ENCODE measurements at places on chromosomes 3 and 15.

GRCh38 chr15:75368689-75369239 lies 357 bp upstream of the MAN2C1 start:
- no peak for DNase-seq

- no peak for DNase-seq
These were observed 6.0 kb upstream of the FNDC3B start for GRCh38 chr3:172033396-172033795.

DNA sequence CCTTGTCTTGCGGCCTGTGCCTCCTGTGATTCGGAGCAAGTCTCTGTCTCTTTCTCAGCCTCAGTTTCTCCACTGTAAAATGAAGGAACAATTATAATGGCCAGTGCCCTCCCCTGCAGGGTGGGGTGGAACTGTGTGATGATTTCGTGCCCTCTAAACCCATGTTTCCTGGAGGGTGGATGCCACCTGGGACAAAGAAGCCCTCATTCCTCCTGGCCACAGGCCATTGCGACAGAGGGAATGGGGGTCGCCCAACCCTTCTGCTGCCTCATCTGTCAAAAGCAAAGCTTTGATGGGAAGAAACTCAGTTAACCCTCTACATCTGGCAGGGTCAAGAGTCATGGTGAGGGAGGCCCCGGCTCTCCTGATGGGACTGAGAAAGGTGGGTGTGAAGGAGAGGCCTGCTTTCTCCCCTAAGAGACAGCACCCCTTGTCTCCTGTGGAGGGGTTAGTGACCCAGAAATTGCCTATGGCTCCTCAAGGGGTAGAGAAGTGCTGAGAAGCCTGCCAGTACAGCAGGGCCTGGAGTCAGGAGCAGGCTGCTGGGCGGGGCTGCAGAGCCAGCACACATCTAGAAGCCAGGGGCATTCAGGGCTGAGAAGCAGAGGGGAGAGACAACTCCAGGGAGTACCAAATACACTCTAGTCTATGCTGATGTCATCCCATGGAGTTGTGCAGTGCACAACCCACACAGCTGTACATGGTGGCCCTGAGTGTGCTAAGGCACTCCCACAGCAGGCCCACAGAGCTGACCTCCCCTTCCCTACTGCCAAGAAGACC lies 61.0 kb downstream of the PLXNA1 start:
- no peak for DNase-seq

GRCh38 chr15:69307939-69308338 lies 9.2 kb downstream of the PAQR5 start:
- no peak for DNase-seq

GRCh38 chr3:34070831-34071585 lies 272.6 kb downstream of the PDCD6IP start:
- DNase-seq: no peak

DNA sequence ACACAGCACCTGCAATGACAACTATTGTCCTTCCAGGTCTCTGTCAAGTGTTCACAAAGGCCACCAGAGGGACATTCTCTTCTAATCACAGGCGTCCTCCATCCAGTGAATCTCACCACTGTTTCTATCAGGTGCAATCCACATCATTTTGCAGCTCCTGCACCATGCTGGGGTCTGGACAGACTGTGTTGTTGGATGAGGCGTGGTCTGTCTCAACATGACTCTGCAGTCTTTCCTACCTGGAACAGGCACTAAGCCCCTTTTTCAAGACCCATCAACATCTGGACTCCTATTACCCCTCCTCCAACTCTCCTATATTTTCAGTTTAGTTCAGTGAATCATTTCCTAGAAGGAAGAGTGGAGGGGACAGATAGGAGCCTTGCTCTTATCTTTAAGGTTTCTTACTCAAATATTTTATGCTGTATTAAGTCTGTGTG lies 31.5 kb upstream of the VEPH1 start:
- no peak for DNase-seq

- DNase-seq: no peak
These were observed 57.9 kb downstream of the RPLP1 start for GRCh38 chr15:69510556-69510955.

DNA sequence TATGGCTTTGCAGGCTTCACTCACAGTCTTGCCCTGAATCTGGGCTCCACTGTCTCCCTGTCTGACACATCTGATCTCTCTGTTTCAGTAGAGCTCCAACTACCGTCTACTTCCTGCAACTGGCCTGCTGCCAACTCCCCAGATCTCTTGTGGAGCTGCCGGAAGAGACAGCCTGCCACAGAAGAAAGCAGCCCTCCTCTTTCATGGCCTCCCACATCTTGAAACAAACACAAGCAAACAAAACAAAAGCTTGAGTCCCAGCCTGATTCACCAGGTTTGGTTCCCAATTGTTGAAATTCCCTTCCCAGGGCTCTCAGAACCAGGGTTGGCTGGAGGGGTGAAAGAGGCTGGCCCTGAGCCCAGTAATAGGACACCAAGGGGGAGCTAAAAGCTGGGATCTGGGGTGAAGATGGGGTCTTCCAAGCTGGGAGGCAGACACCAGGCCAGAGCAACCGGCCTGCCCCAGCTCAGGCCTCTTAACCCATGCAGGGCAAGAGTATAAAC lies 55.3 kb upstream of the CA12 start:
- peak; percentile 38 for DNase-seq

- DNase-seq: no peak
These were observed 20.6 kb downstream of the ARHGAP31 start for GRCh38 chr3:119314821-119315220.

DNA sequence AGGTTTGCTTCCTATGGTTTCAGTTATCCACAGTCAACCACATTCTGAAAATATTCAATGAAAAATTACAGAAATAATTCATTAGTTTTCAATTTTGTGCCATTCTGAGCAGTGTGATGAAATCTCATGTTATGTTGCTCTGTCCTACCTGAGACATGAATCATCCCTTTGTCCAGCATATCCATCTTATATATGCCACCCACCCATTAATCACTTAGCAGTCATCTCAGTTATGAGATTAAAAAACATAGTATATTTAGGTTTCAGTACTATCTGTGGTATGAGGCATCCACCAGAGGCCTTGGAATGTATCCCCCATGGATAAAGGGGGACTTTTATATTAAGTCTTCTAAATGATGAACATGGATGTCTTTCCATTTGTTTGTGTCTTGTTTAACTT lies 64.7 kb upstream of the PROK2 start:
- DNase-seq: no peak

DNA sequence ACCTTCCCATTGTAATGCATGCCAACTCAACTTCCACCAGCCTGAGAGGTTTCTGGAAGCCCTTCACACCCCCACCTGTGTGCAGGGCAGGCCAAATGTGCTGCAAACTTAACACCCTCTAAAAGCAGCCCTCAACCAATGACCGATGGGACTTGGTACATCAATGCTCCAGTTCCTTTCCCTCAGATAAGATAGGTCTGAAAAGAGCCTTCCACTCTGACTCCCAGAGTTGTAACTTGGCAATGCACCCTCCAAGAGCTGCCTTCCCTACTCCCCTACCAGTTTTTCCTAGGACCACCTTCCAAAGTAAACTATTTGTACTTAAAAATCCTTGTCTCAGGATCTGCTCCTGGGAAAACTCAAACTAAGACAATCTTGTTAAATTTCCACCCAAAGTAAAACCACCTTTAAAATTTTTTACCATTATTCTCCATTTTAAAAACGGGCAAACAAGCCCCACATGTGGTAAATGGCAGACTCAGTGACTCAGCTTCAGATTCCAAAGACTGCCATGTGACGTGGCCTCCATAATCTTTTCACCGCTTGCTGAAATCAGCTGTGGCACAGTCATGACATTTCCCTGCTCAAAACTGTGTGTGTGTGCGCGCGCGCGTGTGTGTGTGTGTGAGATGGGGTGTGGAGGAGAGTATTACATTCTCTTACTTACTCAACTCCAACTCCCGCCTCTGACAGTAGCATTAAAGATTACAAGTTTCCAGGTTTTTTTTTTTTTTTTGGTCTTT lies 17.2 kb downstream of the RASGRP1 start:
- DNase-seq: no peak

DNA sequence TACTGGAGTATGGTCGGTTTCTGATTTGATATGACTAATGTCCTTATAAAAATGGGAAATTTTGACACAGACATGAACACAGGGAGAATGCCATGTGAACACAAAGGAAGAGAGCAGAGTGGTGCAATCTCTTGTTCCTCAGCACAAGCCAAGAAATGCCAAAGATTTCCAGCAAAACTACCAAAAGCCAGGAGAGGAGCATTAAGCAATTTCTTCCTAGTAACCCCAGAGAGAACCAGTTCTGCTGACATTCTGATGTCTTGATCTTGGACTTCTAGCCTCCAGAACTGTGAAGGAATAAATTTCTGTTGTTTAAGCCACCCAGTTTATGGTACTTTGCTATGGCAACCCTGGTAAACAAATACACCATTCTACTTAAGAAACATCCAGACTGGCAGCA lies 227.8 kb upstream of the MRPL3 start:
- DNase-seq: no peak

- no peak for DNase-seq
These were observed 92.3 kb downstream of the DHX30 start for GRCh38 chr3:47895241-47895640.

DNA sequence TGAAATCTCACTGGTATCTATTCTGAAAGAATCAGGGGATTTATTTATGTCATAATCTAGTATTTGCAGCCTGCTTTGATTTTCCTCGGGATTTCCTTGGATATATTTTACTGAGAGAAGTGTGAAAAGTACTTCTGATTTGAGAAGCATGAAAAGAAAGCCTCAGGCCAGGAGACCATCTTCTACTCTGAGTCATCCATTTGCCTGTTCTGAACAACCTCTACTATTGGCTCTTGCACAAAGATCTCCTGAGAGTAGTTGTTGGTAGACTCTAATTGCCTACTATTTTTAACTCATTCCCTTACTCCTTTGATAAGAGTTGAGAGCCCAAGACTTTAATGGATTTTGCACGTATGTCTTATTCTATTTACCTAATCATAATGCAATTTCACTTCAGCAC lies 318.9 kb downstream of the BCHE start:
- DNase-seq: no peak

- no peak for DNase-seq
These were observed 37.1 kb downstream of the SLC12A8 start for GRCh38 chr3:125175295-125176078.

- no peak for DNase-seq
These were observed 9.5 kb downstream of the GCSAM start for GRCh38 chr3:112123548-112123947.

DNA sequence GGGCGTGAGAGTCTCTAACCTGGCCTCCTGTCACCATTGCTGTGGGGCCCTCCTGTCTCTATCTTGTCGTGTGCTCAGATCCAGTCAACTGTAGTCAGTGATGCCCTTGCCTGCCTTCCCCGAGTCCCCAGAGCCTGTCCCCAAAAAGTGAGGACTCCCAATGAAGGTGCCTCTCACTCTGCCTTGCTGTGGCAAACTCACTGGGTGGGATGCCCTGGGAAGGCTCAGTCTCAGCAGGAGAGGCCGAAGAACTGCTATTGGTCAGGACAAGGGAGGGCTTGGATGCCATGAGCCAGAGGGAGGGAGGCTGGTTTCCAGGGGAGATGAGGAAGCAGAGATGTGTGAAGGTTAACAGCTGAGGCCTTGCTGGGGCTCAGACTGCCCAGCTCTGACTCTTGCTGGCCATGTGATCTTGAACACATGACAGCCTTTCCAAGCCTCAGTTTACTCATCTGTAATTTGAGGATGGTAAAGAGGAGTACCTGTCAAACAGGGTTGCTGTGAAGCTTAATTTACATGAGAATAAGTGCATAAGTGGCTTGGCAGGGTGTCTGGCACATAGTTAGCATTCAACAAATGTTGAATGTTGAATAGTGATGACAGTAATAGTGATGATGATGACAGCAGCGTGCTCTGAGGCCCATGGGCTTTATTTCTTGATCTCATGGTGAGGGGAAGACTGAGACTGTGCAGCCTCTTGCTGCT lies 8.2 kb downstream of the KY start:
- DNase-seq: no peak

DNA sequence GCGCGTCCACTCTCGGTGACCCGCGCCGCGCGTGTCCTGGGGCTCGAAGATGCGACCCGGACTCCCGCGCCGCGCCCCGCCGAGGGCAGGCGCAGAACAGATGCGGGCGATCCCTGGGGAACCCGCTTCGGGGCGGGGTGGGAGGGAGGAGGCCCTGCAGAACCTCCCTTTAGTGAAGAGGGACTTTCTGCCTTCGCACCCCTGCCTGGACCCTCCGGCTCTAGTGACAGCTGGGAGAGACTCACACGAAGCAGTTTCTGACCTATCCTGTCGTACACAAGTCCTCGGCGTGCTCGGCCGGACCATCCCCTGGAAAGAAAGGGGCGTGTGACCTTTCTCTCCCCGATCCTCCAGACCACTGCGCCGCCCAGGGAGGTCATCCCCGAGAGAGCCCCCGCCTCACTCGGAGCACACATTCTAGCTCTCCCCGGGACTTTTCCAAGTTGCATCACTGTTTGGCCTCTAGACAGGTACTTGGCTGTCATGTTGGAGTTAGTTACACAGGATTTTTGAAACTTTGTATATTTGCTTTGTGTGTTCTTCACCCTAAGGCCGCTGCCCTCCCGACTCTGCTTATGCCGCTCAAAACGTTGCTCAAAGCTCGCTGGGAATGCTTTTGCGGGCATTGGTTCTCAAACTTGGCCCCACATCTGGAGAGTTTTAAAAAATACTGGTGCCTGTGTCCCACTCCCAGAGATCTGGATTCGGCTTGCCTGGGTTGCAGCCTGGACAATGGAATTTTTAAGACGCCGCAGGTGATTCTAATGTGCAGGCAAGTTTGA lies 582 bp downstream of the CGNL1 start:
- DNase-seq: no peak

GRCh38 chr3:46471371-46471914 lies 6.7 kb upstream of the LTF start:
- no peak for DNase-seq

DNA sequence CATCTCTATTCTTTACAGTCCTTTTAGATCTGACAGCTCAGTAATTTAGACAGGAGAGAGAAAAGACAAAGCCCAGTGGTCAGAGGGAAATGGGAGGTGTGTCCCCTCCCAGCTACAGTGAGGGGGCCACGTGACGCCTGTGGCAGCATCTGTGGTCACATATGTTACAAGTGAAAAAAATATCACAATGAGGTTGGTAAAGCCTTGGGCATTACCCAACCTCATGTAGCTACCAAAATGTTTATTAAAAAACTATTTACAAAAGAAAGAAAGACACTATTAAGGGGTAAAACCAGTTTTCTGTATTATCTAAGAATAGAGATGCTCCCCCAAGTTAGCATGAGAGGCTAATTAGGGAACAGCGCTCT lies 42.9 kb upstream of the PLCL2 start:
- no peak for DNase-seq

- no peak for DNase-seq
These were observed 64.4 kb upstream of the PPARG start for GRCh38 chr3:12224181-12225147.
